CD4-positive, alpha-beta T cell treated with Interleukin-21 for 1 hour (primary cell): ENCODE measurements at places on chromosomes 2 and 18.

DNA sequence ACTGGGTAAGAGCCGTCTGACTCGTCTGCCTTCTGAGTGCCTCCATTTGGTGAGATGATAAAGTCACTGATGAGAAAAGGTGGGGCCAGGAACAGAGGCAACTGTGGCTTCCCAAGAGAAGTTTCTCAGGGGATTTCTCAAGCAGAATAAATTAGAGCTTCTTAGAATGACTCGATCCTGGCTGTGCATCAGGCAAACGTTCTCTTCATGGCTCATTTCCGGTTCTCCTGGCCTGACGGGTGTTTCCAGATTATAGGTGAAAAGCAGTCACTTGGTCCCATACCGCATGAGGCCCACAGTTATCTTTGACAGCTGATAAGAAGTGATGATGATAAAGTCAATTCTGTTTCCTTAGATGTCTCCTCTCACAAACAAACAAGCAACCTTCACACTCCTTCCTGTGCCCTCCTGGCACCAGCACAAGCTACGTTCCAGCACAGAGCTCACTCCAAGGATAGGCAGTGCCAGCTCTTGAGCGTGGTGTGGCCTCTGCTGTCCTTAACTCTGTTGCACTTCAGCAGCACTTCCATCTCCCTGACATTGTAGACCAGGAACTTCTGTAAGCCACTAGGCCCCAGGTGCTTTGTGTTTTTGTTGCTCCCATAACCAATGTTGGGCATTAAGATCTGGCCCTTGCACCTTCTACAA, 37.8 kb upstream of the KCNF1 start:
- no peak for DNase-seq

GRCh38 chr2:185208261-185208660, 530.3 kb upstream of the FSIP2 start:
- DNase-seq, result no peak

DNA sequence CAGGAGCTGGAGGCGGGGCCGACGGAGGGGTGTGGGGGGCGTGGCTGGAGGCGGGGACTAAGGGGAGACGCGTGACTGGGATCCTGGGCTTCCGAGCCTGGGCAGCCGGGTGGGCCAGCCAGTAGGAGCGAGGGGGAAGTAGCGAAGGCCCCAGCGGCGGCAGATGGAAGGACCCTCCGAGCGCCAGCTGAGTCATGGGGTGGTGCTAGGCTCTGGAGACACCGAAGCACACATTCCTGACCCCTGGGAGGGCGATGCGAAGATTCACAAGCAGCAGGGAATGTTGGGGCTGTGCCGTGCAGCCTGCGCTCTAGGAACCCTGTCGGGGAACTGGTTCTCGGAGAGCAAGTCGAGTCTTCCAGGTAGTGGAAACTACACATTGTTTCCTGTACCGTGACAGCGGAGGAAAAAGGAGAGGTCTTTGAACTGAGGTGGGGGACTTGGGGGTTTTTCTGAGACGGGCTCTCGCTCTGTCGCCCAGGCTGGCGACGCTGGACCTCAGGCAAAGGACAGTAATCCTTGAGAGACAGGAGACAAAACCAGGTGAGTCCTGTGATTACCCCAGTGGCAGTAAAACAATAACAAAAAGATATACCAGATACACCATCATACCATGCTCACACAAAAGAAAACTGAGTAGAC, 650 bp upstream of the AFG3L2 start:
- DNase-seq, result no peak

- peak; percentile 10 for DNase-seq
These were observed 206.8 kb downstream of the OTX1 start for GRCh38 chr2:63257473-63257872.

- DNase-seq, result no peak
These were observed 119.2 kb upstream of the ACVR1C start for GRCh38 chr2:157747695-157748370.

DNA sequence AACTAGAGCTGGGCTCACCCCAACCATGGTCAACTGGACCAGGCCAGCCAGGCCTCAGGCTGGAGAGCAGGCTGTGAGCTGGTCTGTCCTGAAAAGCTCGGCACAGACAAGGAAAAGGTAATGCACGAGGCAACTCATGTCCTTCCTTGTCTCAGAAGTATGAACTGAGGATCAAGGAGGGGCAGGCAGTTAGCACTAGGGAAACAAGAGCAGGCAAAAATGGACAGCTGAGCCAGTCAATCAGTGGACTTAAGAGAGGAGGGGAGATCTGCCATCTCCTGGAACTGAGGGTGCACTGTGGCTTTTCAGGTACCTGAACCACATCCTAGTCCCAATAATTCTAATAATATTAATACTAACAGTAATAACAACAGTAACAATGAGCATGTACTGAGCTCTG, 20.6 kb upstream of the WIPF1 start:
- DNase-seq, result no peak
